ENCODE measurements at places on chromosomes 4 and X.
A peak's percentile ranks its signal among the peaks of the same experiment; 100 is the strongest.

GRCh38 chr4:140643571-140644055 is 74.9 kb upstream of the UCP1 start:
- no peak for DNase-seq

- DNase-seq, result no peak
Measured at GRCh38 chrX:54044877-54045338, 635 bp upstream of the PHF8 start.

DNA sequence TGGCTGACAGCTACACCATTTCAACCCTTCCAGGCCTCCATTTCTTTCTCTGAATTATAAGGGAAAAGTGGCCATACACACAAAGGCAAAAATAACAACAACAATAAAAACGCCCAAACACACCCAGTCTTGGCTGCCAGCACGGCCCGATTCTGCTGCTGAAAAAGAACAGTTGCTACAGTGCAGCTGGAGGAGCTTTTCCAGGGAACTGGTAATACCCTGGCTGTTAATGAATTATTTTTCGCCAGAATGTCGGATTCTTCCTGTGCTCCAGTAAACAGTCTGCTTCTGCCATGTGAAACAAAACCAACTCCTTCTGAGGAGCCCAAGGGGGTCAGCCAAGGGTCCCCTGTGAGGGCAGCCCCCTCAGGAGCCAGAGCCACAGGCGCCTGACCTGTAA is 6.6 kb downstream of the RAI2 start:
- DNase-seq, result no peak

DNA sequence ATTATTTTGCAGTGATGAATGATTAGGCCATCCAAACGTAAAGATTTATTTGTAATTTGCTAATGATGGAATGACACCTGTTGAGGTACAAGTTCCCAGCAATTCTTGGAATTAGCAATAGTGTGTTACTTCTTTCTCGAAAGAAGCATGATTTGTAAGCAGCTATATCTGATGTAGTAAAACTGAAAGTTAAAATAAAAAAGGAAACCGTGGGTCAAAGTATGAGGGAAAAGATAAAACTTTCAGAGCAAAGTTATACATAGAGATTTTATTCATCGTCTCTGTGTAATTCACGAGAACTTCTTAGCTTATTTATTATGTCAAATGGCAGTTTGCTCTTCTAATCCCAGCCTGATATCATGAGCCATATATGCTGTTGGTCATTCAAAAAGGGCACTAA is 59.0 kb downstream of the NFKB1 start:
- no peak for DNase-seq

GRCh38 chr4:176286728-176287127 is 17.7 kb upstream of the ASB5 start:
- DNase-seq, result no peak

DNA sequence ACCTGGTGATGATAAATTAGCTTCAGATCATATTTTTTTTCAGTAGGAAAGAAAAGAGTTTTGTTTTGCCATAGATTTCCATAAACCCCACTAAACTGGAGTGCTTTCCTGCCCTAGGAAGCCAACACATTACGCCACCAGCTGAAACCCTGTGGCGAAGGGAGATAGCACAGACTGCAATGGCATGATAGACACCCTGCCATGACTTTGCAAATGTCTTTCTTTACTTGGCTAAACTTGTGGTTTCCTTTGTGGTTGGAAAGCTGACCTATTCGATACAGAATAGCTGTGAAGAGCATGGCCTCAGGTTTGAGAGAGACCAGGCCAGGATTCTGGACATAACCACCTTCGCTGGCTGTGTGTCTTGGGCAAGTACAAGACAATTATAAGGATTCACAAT is 19.1 kb downstream of the MFAP3L start:
- DNase-seq, result no peak

- DNase-seq, result no peak
Measured at GRCh38 chr4:87270825-87271224, 50.4 kb upstream of the KLHL8 start.

GRCh38 chr4:101973361-101973760 is 182.8 kb downstream of the BANK1 start:
- no peak for DNase-seq

DNA sequence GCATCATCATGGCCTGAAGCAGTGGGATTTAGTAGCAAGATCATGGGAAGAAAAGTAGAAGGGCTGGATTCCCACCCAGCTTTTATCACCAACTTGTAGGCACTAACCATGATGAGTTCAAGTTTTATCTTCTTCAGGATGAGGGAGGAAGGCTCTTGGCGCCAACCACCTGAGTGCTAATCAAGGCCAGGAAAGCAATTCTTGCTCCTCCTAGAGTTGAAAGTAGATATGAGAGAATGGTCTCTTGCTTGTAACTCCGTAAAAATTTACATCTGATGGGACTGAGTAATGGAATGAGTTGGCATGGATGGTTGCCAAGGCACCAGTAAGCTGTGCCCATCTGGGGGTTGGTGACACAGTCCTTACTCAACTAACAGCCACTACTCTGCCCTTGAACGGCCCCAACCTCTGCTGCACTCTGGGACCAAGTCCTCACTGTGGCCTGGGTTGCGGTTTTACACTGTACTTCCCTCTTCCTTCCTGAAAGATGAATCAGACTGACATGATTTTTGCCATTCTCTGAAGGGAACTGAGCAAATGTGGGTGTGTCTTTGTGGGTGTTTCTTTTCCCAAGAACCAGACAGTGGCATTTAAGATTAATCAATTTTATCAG is 39.4 kb upstream of the NDP start:
- no peak for DNase-seq

GRCh38 chr4:25485104-25485503 is 108.0 kb downstream of the ANAPC4 start:
- DNase-seq, result no peak

DNA sequence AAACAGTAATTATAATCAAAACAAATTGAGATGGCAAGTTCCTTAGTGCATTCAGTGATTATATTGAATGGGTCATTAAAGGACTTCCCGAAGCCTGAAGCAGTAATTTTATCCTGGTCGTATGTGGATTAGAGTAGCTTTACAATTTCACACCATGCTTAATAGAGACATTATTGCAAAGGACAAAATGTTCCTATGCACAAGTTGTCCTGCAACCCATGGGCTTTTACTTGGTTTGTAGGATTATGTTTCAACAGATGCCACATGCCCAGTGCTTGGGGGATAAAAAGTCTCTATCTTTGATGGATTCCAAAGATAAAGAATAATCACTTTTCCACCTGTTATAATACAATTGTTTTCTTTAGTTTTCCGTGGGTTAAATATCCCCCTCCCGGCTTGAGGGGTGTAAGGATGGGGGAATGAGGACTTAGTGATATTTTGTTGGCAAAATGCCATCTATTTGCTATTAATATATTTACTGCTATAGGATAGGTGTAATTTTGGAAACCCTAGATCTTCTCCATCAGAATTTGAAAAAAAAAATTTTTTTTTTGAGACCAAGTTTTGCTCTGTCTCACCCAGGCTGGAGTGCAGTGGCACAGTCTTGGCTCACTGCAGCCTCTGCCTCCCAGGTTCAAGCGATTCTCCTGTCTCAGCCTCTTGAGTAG is 156.5 kb upstream of the ETNPPL start:
- DNase-seq, result no peak

- peak; percentile 74 for DNase-seq
Measured at GRCh38 chr4:145936142-145936996, 2.3 kb downstream of the ZNF827 start.

DNA sequence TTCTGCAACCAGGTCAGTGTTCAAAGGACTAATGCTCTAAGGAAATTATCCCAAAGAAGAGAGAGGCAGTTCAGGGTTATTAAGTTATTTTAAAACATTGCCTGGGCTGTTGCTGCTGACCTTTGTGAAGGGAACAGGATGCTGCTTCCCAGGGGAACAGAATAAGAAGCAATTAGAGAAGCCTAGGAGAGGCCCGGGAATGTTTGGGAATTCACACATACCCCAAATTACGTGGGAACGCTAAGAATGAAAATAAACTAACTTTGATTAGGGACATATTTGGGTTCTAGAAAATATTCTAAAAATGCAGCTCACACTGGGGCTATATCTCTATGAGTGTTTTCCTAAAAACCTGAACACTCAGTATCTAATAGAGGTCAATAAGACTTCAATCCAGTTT is 243.1 kb upstream of the FTHL17 start:
- no peak for DNase-seq

DNA sequence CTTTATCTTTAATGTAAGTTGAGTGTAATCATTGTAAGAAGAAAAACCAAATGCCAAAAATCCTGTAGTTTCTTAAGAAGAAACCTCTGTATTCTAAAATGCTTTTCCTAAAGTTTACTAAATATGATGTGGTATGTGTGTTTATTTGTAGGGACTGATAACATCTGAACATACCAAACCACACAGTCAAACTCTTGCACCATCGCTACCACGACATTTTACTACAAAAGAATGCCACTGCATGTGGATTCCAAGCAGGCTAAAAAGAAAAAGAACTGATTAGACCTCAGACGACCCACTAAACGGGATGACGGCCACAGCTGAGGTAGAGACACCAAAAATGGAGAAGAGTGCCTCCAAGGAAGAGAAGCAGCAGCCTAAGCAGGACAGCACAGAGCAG is 46.1 kb downstream of the LAS1L start:
- no peak for DNase-seq

DNA sequence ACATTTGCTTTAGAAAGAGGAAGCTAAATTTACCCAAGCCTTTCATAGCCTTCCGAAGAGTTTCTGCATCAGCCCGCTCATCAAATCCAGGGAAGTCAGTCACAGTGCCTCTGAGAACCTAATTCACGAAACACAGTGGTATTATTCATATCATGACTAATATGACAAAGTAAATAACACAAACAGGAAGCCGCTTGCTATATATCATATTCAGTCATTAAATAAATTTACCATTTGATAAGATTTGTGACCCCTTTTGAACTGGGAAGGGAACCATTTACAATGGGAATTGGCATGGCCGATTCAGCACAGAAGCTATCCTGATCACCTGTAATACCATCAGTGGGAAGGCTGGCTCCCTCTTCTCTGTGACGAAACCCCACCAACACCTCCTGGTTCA is 10.5 kb downstream of the ANXA5 start:
- no peak for DNase-seq

DNA sequence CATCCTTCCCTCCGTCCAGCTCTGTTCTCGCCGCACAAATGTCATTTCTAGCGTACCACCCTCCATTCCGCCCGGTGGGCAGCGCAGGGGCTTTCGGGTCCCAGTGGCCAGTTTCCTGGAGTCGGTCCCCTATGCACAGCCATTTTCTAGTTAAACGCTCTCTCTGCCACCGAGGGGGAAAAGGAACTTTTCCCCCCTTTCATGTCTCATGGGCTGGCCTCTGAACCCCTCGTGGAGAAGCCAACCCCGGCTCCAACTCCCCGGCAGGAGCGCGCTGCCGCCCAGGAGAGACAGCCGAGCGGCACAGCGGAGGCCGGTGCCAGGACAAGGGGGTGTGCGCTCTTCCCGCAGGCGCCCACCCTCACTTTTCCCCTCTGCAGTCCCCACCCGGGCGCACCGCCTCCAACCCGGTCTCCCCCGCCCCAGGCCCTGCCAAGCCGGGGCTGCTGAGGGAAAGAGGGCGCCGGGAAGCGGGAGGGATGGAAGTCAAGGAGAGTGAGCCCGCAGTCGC is 662 bp downstream of the APBB2 start:
- DNase-seq, result no peak

DNA sequence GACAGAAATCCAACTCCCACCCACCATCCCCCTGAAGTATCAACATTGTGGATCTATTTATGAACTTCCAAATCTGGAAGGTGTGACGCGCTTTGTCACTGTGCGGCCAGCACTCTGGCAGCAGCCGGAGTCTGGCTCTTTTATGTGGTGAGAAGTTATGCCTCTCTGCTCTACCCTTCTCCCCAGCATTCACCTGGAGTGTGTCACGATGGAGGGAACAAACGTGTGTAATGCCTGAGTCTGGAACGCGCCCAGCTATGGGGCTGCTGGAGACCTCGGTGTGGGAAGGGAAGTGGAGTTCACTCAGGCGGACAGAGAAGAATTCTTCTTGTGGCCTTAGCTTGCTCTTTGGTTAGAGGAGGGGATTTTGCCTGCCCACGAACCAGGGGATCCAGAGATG is 222.1 kb upstream of the RPL34 start:
- DNase-seq, result no peak

DNA sequence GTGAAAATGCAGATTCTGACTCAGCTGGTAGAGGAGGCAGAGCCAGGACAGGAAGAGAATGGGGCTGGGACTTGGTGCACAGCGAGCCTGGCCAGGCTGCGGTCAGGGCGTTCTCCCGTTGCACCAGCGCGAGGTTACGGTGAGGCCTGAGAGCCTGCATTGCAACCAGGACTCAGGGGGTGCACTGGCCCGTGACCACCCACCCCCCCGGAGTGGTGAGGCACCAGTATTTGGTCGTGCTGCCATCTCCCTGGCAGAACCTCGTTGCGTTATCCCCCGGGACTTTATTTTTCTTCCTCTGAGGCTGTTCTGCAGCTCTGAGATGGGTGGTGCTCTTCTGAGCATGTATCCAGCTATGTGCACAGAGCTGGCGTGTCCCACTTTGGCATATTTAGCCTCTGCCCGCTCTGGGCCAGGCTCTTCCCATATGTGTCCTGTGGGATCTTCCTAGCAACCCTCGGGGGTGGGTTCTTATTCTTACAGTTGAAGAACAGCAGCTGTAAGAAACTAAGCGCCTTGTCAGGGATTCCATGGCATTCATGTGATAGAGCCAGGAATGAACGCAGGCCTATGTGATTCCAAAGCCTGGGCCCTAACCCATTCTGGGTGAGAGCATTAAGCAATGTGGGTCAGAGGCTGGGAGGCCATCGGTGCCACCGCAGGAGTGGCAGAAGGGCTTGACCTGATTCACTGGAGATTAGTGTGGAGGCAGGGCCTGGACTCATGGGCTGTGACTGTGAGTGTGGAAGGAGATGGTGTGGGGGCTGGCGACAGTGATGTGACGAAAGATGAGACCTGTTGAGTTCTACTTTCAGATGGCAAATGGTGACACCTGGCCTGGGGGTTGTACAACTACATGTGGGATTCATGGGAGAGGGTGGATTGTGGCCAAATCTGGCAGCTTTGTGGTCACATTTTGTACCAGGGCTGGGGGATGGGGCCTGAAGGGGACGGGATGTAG is 3.1 kb downstream of the TADA2B start:
- no peak for DNase-seq

DNA sequence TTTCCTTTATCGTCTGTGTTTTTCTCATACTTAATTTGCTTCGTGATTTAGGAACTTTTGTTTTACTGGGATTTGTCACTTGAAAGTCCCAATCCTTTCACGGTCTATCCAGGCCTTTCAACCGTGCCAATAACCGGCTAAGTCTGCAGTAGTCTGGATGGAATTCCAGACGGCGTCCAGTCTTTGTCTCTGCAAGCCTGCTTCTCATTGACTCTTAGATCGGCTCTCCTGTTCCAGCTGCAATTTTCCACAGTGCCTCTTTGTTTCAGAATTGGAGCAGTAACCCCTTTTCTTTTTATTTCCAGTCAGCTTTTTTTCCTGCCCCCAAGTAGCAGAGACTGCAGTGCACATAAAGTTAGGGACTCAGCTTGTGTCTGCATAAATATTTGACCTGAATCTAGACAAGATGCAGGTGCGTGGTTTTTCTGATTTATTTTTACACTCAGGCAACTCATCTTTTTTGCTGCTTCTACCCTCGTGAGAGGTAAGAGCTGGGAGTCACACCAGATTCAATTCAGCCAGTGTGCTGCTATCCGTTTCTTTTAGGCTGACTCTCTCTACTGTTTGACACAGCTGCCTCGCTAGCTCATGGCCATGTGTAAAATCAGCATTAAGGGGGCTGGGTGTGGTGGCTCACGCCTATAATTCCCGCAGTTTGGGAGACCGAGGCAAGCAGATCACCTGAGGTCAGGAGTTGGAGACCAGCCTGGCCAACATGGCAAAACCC is 37.4 kb upstream of the DHRSX start:
- no peak for DNase-seq

GRCh38 chr4:102227388-102227787 is 117.9 kb downstream of the SLC39A8 start:
- no peak for DNase-seq
